ENCODE measurements at places on chromosomes 1 and 21.

DNA sequence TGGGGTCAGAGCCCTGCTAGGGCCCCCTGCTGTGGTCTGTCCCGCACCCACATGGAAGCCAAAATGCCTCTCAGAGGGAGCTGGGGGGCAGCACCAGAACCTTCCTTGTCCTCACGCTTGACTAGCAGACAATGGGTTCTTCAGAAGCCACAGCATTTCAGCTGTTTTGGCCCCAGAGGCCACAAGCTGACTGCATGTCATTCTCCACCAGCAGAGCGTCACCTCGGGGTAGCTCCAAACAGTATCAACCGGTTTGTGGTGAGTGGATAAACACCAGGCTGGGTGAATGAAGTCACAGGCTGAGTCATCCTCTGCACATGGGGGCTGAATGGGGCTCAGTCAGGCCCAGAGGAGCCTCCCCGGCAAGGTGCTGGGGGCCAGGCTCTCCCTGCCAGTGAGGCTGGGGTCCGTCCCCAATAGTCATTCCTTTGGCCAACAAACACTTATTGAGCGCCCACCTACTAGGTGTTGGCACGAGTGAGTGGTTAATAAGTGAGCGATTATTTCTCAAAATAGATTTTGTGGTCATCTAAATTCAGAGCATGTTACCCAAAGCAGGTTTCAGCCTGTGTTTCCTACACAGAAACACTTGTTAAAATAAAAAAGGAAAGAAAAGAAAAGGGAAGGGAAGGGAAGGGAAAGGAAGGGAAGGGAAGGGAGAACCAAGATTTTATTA, 9.1 kb downstream of the OLIG1 start:
- DNase-seq = no peak

DNA sequence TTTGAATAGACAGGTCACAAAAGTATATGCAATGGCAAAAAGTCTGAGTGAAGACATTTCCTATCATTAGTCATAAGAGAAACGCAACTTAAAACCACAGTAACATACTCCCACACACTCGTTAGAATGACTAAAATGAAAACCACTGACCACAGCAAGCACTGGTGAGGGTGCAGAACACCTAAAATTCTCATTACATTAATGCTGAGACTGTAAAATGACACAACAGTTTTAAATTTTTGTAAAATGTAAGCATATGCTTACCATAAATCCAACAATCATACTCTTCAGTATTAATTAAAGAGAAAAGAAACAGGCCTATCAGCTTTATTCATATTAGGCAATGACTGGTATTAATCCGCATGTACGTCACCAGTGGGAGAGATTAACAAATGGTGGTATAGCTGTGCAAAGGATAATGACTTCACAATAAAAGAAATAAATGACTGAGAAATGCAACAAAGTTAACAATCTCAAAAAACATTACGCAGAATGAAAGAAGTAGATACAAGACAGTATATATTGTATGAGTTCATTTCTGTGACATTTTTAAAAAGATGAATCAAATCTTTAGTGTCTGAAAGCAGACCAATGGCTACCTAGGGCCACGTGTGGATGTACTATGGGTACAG, 253.5 kb downstream of the AKT3 start:
- DNase-seq = no peak

GRCh38 chr1:65694126-65694525, 98.6 kb upstream of the PDE4B start:
- no peak for DNase-seq

DNA sequence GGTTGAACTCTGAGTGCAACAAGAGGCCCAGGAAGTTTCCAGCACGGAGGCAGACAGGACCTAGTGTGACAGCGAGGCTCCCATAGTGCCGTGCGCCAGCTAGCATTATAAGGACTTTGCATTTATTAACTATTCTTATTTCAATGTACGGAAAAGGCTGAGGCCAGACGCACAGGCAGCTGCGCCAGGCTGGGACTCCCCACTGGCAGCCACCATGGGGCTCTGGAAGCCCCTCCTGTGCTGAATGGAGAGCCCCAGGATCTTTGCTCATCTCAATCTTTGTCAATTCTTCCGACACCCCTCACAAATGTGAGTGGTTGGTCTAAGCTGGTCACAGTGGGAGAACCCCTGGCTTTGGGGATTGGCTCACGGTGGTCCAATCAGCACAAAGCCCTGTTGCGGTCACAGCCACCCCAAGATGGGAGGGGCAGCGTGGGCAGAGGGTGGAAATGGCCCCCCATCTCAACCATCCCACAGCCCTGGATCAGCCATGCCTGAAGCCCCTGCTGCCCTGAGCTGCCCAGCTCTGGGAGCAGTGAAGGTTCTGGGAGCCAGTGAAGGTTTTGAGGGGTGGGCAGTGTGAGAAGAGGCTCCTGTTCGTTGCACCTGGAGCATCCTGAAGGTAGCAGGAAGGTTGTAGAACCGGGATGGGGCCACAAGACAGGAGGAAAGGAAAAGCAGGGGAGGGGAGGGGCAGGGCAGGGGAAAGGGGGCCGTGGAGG, 59.5 kb upstream of the ADARB1 start:
- peak; percentile 68 for DNase-seq

Measured in posterior vena cava (tissue), 2 donors.